Spinal cord (tissue), 10 donors: ENCODE measurements at places on chromosomes 7 and 10. TPM values are rescaled to one million over a fixed set of nuclear protein-coding genes. Genes with fewer than 3 reads are reported as not detected.

- no peak for DNase-seq
Measured at GRCh38 chr10:1202343-1202742, 146.2 kb downstream of the WDR37 start.

DNA sequence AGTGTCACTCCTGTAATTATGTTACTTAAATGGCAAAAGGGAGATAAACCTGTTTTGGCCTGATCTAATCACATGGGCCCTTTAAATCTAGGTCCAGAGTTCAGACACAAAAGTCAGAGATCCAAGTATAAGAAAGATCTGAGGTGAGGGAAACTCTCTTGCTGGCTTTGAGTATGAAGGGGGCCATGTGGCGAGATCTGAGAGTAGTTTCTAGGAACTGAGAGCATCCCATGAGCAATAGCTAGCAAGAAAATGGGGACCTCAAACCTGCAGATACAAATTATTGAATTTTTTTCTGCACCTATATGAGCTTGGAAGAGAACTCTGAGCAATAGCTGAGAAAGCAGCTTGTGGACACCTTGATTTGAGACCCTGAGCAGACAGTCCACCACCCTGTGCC is 27.6 kb downstream of the ANKRD7 start:
- no peak for DNase-seq

The GRM3 gene
- total RNA-seq = 14.3 TPM

The EGR2 gene
- total RNA-seq = 12.0 TPM

The RNF32 gene
- total RNA-seq = 1.4 TPM

The CYP2C19 gene
- 0.22 TPM for total RNA-seq
